ENCODE measurements at places on chromosomes 6 and 20.

DNA sequence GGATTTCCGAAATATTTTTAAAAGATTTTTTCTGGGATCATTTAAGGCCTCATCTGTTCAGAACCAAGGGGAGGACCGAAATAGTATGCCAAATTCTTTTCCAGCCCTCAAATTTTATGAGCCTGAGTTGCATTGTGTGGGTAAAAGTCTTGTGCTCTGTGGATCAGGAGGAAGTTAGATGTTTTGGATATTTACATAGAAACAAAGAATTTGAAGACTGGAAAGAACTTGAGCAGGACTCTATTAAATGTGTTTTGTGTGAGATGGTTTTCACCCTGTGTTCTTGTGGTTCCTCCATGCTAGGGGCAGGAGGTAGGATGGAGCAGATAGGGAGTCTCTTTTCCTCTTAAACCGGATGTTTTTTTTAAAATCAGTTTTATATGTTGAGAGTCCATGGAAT is 329.1 kb downstream of the LAMA2 start:
- no peak for DNase-seq
- H3K27me3 ChIP-seq: no peaks in the 10 kb centered on the region
- no peaks in the 10 kb centered on the region for H3K4me1 ChIP-seq
- no peaks in the 10 kb centered on the region for H3K36me3 ChIP-seq

DNA sequence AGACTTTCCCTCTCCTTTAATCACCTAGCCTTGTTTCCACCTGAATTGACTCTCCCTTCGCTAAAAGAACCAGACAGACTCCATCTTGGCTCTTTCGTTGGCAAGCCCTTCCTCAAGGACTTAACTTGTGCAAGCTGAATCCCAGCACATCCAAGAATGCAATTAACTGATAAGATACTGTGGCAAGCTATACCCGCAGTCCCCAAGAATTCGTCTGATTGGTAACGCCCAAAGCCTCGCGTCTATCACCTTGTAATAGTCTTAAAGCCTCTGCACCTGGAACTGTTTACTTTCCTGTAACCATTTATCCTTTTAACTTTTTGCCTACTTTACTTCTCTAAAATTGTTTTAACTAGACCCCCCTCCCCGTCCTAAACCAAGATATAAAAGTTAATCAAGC is 15.6 kb upstream of the MYCT1 start:
- no peak overlapping the region for H3K4me3 ChIP-seq
- H3K4me1 ChIP-seq: no peaks in the 10 kb centered on the region
- no peaks in the 10 kb centered on the region for H3K36me3 ChIP-seq
- H3K27ac ChIP-seq: no peak overlapping the region

DNA sequence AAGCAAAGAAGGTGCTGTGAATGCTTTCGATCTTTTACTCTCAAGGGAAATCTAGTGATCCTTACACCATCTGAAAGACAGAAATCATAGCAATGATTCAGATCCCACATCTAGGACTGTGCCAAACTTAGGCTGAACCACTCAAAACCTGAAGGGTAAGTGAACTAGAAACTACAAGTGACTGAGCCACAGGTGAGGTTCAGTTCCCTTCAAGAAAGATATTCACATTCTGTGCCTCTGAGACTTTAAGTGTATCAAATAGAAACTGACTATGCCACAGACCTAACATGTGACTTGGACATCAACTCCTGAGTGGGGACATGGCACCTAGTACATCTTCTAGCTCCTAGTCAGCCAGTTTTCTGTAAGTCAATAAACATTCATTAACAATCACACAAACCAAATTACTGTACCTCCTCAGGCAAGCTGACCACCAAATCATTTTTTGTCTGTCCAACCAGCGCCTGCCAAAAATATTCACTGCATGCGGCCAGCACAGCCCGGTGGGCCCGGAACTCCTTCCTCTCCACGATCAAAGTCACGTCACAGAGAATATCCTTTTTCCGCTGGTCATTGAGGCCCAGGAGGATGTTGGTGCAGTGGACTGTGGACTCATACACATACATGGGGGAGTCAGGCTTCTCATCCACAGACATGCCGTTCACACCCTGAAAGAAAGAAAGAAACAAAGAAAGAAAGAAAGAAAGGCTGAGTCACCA is 114.1 kb downstream of the GJA10 start:
- no peaks in the 10 kb centered on the region for H3K27me3 ChIP-seq
- DNase-seq: no peak
- no peak overlapping the region for H3K27ac ChIP-seq
- no peaks in the 10 kb centered on the region for H3K4me1 ChIP-seq

DNA sequence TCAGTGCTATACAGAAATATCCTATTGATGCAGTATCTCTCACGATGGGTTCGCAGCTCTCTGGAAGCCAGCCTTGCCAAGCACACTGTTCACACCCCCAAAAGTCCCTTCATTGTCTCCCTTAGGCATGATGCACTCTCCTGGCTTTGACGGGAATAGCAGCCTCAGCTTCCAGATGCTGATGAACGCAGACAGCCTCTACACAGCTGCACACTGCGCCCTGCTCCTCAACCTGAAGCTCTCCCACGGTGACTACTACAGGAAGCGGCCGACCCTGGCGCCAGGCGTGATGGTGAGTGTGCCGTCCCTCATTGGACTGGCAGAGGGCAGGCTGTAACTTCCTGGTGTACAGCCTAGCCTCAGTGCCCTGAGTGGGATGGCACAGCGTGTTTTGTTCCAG is 60.0 kb upstream of the PBOV1 start:
- H3K27ac ChIP-seq: no peak overlapping the region
- peaks cover 29% of the 10 kb centered on the region for H3K36me3 ChIP-seq
- no peak for DNase-seq

DNA sequence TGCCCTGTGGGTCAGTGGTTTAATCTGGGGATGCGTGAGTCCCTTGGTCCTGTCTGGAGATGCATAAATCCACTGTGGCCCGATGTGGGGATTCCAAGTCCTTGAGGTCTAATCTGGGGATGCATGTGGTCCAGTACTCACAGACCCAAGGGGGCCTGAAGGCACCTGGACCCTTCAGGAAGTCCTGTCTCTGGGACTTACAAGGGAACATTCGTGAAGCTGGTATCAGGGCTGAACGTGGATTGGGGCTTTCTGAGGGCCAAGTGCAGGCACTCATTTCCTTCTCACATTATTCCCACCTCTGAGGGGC is 25.2 kb upstream of the GTSF1L start:
- DNase-seq: no peak
- no peak overlapping the region for H3K4me3 ChIP-seq
- peak overlapping the region; percentile 67 for H3K27ac ChIP-seq
- H3K36me3 ChIP-seq: no peaks in the 10 kb centered on the region

DNA sequence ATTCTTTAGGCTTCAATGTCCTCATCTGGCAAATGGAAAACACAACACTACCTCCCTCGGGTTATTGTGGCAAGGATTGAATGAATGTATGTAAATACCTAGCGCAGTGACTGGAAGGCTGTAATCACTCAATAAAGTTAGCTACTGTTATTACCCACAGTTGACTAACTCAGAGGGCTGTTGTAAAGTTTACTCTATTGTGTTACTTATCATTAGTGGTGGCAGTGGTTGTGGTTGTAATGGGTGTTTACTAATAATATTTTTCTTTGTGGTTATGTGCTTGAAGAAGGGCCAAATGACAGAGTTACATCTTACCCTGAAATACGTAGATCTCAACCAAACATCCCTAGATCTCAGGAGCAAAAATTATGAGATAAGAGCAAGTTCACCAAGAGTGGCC is 42.0 kb upstream of the PXDC1 start:
- H3K27ac ChIP-seq: no peak overlapping the region
- H3K4me3 ChIP-seq: no peak overlapping the region
- H3K4me1 ChIP-seq: peaks cover 7% of the 10 kb centered on the region
- no peaks in the 10 kb centered on the region for H3K36me3 ChIP-seq
- no peaks in the 10 kb centered on the region for H3K27me3 ChIP-seq

- no peaks in the 10 kb centered on the region for H3K36me3 ChIP-seq
- no peak for DNase-seq
- H3K27ac ChIP-seq: peak overlapping the region; percentile 20
- no peaks in the 10 kb centered on the region for H3K27me3 ChIP-seq
These were observed 23.4 kb downstream of the MGME1 start for GRCh38 chr20:17992224-17992637.

- no peaks in the 10 kb centered on the region for H3K27me3 ChIP-seq
- no peak overlapping the region for H3K27ac ChIP-seq
- DNase-seq: no peak
These were observed 9.0 kb downstream of the MYO6 start for GRCh38 chr6:75758061-75758460.

DNA sequence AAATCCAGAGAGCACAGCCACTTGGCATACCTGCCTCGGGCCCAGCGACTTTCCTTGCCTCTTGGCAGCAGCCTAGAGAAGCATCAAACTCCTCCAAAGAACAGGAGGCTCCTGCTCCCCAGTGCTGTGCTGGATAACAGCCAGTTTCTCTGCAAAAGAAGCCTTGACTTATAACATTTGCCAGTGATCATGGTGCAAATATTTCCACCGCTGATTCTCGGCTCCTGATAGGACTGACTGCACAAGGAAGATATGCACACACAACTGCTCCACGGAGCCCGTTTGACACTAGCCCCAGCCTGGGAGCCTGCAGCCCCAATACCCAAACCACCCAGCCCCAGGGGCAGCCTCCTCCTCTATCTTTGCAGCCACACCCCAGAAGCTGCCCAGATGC is 17.5 kb downstream of the ACSS1 start:
- H3K27me3 ChIP-seq: no peaks in the 10 kb centered on the region
- peak overlapping the region; percentile 67 for H3K27ac ChIP-seq
- H3K4me1 ChIP-seq: peaks cover 100% of the 10 kb centered on the region

DNA sequence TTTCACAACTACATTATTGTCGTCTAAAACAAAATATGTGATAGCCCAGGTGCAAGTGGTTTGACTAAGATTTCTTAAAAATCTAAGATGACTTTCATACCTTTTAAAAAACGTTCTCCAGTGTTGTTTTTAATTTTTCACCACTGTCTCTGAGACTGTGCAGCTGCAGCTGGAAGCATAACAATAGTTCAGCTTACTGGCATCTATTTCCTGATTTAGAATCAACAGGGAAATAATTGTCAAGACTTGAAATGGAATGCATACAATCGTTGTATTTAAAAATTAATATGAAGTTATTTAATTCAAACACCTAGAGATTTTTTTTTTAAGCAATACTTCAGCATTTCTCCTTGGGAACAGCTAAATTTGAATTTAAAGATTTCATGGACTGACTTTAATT is 982.0 kb upstream of the EPHA7 start:
- H3K4me3 ChIP-seq: no peak overlapping the region
- no peaks in the 10 kb centered on the region for H3K36me3 ChIP-seq
- no peak for DNase-seq
- H3K27ac ChIP-seq: no peak overlapping the region
- no peaks in the 10 kb centered on the region for H3K27me3 ChIP-seq

GRCh38 chr20:3318226-3318884 is 79.4 kb upstream of the SLC4A11 start:
- peaks cover 93% of the 10 kb centered on the region for H3K36me3 ChIP-seq
- no peak for DNase-seq
- H3K4me1 ChIP-seq: peaks cover 13% of the 10 kb centered on the region

- peaks cover 19% of the 10 kb centered on the region for H3K27me3 ChIP-seq
- H3K4me3 ChIP-seq: no peak overlapping the region
- DNase-seq: no peak
- H3K36me3 ChIP-seq: no peaks in the 10 kb centered on the region
- H3K27ac ChIP-seq: no peak overlapping the region
These were observed 10.1 kb downstream of the CRISP1 start for GRCh38 chr6:49856282-49856681.
